Suppressor macrophage (primary cell): ENCODE measurements at places on chromosomes 1 and 21.

DNA sequence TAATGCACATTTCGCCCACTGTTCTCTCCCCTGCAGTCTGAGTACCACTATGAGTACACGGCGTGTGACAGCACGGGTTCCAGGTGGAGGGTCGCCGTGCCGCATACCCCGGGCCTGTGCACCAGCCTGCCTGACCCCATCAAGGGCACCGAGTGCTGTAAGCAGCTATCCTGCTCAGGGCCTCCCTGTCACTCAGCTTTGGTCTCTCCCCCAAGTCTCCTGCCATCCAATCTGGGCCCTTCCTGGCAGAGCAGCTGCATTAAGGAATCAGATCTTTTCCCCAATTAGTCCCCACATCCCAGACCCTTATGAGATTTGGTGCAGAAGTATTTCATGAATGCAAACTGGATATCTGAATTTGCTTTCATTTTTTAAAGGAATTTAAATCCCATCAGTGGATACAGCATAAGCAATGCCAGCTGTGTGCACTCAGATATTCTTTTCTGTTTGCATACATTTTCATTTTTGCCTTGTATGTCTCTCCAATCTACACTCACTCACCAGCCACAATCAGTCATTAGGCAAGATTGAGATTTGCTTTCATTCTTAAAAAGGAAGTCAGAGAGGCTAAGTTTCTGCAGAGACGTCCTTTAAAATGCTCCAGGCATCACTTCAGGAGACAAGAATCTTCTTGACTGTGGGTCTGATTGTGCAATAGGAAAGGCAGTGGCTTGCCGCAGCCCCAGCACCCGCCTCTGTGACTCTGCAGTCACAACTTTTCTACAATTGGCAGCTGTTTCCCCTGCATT is 48.1 kb downstream of the ELAPOR1 start:
- peak; percentile 95 for DNase-seq

DNA sequence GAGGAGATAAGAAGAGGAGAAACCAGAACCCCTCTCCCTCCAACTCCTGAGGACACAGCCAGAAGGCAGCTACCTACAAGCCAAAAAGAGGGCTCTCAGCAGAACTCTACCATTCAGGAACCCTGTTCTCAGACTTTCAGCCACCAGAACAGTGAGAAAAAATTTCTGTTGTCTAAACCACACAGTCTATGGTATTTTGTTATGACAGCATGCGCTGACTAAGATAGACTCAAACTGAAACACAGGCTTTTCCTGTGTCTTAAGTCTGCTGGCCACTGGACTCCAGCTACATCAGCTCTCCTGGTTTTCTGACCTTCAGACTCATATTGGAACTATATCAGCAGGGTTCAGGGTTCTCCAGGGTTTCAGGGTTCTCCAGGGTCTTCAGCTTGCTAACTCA is 126.5 kb upstream of the TNFSF4 start:
- DNase-seq: peak; percentile 4

GRCh38 chr1:54937469-54937868 is 43.0 kb upstream of the TMEM61 start:
- DNase-seq: no peak

DNA sequence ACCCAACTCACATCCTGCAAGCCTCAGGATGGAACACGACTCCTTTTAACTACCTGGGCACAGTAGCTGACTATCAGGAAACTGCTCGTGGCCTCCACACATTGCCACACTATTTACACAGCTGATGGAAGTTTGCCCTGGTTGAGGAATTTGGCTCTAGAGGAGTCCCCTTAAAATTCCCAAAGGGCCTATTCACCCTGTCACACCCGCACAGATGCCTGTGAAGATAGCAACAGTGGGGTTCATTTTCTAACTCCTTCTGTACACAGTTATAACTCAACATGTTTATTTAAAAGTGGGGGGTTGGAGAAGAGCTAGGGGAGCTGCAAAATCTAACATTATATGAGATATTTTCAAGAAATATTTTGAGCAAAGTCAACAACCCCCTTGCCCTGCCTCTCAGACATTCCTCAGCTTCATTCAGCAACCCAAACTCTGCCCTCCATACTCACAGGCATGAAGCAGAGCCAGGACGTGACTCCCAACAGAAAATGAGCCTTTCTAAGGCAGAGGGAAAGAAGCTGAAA is 35.8 kb upstream of the CCN1 start:
- no peak for DNase-seq

GRCh38 chr1:114133129-114133528 is 20.5 kb downstream of the SYT6 start:
- no peak for DNase-seq

DNA sequence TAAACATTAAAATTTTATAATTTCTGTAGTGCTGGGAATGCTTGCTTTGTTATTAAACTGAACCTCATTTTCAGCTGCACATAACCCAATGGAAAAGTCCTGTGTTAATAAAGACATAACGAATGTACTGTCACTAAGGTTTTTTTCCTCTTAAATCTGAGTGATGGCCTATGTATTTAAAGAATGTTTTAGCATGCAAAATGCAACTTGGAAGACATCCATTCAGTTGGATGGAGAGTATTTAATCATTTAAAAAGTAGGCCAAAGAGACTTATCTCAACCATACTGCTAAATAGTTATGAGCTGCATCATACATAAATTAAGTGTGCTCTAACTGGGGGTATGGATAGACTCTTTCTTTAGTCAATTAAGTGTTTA is 48.5 kb downstream of the RWDD3 start:
- no peak for DNase-seq

DNA sequence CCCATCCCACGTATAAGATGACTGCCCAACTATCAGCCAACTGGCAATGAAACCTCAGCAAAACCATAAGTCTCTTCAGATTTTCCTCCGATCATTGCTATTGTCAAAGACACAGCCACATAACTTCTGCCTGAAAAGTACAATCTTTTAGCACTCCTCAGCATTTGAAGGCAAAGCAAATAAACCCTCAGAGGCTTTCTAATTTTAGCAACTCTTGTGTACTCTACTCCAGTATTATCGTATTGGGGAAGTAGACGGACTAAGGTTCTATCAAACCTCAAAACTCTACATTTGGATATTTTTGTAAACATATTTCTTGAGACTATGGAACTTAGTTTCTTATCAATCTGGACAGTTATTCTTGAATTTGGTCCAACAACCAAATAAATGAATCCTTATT is 1206.2 kb upstream of the NCAM2 start:
- DNase-seq: no peak

- no peak for DNase-seq
These were observed 230.1 kb downstream of the SRGAP2C start for GRCh38 chr1:121414905-121415304.

DNA sequence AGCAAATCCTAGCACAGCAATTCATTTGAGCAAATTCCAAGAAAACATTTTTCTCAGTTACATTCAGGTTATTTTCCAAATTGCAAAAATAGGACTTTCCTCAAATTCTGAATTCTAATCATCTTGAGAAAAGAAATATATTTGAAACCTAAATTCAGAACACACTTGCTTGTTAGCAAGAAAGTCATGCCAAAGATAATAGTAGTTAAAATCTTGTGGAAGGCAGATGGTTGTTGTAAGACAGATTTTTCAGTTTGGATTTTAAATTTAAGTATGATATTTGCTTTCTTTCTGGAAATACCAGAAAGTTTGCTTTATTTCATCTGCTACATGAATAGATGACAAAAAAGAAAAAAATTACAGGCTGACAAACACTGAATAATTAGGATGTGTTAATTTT is 29.1 kb downstream of the SNX7 start:
- no peak for DNase-seq

GRCh38 chr1:223083831-223084230 is 59.2 kb downstream of the TLR5 start:
- no peak for DNase-seq

DNA sequence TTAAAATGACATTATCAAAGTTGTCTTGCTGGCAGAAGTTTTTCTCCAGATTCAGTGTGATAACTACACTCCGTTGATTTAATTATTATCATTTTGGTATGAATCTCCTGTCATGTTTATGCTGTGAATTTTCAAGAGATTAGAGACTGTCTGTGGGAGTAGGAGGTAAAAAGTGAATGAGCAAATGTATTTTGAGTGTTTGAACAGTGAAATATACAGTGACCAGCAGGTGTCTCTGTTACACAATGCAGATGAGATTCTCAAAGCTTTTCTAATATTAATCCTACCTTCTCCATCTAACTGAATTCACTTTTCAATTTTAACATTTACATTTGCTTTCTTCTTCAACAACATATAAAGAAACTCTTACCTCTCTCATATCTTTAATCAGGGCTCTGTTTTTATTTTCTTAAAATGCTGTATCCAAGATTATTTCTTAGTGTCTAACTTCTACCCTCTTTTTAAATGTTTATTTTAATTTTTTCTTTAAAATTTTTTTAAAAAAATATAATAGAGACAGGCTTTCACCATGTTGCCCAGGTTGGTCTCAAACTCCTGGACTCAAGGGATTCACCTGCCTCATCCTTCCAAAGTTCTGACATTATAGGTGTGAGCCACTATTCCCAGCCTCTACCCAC is 20.9 kb upstream of the HSPA13 start:
- DNase-seq: peak; percentile 73
